Memory B cell (primary cell): ENCODE measurements at places on chromosomes 6 and 20.

DNA sequence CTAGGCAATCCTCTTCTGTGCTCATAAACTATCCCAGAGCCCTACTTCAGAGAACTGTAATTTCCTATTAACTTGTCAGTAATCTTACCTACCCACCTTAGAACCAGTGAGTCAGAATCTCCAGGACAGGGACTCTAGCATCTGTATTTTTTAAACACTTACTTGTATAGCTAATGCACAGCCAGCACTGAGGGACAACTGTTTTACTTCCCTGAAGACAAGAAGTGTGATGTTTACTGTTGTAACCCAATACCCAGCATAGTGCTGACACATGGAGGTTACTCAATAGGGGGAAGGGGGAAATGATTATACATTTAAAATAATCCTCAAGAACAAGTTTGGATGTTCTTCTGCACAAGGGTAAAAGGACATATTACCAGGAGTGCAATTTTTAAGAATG, 130.8 kb downstream of the BTBD9 start:
- DNase-seq = no peak

- no peak for DNase-seq
Observed at GRCh38 chr20:46799781-46800408, 90.4 kb downstream of the SLC2A10 start.

DNA sequence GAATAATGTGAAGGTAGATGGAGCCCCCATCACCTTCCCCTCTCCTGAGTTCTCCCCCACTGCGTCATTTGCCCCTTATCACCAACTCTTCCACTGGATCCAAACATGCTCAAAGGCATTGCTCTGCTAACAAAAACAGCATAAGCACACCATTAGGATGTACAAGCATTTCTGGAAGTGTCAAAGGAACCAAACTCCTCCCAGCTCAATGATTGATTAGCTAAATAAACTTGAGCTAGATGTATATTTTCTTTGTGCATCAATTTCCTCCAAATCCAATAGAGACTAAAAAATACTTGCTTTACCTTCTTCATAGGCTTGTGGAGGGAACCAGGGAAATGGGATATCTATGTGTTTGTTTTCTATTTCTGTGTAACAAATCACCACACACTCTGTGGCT, 248.4 kb upstream of the JARID2 start:
- no peak for DNase-seq

- no peak for DNase-seq
Observed at GRCh38 chr6:74925683-74926082, 280.2 kb downstream of the COL12A1 start.

DNA sequence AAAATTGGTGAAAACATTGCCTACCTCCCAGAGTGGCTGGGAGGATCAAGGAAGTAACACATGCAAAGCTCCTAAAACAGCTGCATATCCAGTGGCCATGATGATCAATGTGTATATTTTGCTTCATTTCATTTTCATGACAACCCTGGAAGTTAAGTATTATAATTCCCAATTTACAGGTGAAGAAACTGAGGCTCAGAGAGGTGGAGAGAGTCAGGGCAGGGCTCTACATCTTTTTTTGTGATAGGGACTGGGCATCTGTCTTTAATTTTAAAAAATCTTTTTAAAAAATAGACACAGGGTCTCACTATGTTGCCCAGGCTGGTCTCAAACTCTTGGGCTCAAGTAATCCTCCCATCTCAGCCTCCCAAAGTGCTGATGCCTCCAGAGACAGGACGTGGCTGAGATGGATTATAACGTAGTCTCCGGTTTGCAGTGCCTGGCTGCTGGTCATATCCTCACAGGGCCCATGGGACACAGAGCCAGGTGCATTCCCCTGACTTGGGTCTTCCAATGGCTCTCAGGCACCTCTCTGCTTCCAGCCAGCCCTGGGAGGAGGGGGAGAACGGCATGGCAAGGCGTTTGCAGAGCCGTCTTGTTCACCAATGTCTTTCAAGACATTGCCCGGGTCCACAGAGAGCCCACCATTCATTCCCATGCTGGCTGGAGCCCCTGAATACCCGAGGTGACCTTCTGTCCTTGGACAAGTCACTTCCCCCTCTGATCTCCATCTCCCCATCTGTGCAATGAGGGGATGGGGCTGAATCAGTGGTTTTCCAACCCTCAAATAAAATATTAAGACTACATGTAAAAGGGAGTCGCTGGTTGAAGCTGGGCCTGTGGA, 38.3 kb downstream of the HNF4A start:
- DNase-seq = no peak

DNA sequence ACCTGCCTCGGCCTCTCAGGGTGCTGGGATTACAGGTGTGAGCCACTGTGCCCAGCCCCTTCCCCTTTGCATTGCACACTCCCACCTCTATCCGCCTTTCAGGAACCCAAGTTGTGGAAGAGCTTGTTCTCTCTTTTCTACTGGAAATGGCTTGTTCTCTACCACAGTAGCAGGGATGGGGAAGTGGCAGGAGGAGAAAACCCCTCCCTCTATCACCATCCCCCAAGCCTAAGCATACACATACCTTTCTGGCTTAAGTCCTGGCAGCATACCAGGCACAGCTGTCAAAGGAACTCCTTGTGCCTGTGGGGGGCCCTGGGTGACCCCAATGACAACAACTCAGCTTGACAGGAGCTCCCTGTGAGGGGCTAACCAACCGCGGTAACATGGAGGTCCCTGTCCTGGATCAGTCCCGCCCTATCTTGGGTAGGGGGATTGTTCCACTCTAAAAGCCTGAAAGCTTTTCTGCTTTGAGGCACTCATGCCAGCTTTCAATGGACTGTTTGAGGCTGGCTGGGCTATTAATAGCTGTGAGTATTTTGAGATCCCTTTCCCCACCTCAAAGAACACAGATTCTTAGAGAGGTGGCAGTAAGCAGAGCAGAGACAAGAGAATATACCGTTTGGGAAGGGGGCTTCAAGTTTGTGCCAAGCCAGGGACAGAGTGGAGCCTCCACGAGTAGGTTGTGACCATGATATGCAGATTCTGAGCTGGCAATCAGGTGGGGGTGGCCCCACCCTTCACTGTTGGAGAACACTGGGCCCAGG, 2.3 kb downstream of the KLHDC3 start:
- no peak for DNase-seq

- DNase-seq = no peak
Observed at GRCh38 chr20:35117196-35117595, 24.6 kb upstream of the TRPC4AP start.

- DNase-seq = no peak
Observed at GRCh38 chr6:118468682-118469465, 79.2 kb upstream of the PLN start.

GRCh38 chr6:38105066-38105465, 285.5 kb downstream of the ZFAND3 start:
- no peak for DNase-seq

GRCh38 chr6:119346450-119346849, 3.1 kb downstream of the MAN1A1 start:
- no peak for DNase-seq

DNA sequence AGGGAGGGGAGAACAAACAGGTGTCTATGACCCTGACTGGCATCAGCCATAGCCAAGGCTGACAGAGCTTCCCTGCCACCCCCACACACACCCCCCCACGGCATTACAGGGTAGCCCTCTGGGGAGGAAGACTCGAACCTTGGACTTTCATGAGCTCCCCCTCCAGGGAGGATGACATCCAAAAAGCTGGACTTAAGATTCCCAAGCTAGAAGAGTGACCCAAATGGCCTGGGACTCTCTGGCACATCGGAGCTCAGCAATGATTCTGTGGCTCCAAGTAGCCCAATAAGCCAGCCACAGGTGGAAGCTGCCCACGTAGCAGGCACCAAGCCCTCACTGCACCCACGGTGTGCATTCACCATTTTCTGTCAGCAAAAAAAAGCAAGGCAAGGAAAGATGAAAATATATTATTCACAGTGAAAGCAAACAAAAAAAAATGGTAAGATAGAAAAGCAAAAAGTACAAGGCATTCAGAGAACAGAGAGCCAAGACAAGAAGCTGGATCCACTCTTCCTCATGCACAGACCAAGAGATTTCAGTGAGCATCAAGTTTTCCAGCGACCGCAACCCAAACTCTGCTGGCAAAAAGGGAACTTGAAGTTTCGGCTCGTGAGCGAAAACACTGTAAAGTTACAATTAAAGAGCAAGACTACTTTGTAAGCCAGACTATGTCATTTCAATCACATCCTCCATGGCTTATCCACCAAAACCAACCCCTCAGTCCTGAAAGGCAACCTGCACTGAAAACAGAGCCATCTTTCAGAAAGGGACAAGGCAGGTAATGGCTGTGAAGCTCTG, 10.9 kb downstream of the JAG1 start:
- no peak for DNase-seq

DNA sequence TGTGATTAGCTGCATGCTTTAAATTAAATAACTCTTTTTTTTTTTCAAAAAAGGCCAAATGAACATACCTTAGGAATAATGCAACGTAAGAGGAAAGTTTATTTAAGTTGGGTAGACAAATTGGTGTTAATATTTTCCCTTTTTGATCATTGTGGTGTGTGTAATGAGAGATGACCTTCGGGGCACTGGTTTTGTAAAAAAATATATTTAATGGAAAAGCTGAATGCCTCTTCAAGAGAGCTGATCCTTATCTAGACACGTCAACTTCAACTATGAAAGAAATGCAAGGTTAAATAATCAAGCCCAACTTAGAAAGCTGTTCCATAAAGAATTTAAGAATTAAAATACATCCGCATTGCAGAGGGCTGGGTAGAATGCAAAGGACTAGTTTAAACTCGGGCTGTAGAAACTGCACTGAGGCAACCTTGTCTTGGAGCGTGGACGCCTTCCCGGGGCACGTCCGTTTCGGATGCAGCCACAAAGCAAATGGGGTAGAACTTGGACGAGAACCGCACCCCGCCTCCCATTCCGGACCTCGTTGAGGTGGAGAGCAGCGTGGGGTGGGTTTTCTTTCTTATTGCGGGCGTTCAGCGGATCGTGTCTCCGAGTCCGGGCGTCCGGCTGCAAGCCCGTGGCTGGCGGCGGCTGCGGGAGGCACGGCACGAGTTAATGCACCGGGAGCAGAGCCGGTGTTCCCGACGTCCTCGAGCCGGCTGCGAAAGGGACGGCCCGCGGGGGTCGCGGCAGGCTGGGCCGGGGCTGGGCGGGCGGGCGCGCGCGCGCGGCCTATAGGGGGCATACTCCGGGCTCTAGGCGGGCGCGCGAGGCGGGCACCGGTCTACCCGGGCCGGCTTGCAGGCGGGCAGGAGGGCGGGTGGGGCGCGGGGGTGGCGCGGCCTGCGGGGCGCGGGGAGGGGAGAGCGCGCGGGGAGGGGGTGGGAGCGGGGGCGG, 1.9 kb downstream of the JARID2 start:
- peak; percentile 37 for DNase-seq

- DNase-seq = no peak
Observed at GRCh38 chr6:15512126-15512525, 150.7 kb downstream of the DTNBP1 start.

- no peak for DNase-seq
Observed at GRCh38 chr6:41055149-41055548, 2.1 kb downstream of the APOBEC2 start.

DNA sequence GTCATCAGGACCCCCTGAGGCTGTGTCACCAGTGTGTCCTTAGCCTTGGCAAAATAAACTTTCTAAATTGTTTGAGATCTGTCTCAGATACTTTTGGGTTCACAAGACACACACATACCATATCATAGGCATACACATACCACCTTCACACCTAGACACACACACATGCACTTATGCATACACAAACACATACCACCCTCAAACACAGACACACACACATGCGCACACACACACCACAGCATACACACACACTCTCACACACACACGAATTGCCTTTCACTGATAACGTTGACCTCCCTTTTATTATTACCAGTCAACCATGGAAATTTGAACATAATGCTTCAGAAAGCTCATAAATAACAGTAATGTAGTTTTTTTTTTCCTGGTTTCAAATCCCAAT, 108.6 kb upstream of the MYLIP start:
- no peak for DNase-seq

DNA sequence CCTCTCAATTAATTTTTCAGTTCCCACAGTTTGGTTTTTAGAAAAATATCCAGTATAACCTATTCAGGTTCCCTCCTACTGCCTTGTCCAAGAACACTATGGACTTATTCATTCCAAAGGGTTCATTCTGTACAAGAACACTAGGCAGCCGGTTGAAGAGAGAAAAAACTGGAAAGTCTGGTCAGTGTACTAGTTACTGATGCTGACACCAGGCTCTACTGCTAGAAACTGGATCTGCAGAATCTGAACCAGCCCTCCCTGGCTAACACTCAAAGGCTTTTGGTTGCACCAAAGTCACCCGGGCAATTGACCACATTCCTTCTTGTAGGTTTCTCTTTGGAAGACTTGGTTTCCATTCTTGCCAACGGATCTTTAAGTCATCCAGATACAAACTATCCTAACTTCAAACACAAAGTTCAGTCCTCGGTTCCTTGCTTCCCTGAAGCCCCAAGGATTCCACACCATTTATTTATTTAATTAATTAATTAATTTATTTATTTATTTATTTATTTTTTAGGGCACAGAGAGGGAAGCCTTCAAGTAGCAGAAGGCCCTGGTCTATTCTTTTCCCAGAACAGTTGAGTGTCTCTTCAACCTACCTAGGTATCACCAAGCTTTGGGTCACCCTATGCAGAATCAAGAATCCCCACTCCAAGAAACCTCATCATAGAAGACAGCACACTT, 268.1 kb downstream of the ADGB start:
- DNase-seq = no peak

DNA sequence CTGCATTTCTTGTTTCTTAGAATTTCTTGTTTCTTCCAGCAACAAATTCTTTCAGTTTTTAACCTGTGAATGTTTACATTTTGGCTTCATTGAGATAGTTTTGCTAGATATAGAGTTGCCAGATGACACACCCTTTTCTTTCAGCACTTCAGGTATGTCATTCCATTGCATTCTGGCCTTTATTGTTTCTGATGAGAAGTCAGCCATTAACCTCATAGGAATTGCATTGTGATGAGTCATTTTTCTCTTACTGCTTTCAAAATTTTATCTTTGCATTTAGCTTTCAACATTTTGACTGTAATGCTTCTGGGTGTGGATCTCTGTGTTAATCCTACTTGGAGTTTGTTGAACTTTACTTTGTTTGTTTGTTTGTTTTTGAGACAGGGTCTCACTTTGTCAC, 440.3 kb upstream of the HS3ST5 start:
- no peak for DNase-seq

DNA sequence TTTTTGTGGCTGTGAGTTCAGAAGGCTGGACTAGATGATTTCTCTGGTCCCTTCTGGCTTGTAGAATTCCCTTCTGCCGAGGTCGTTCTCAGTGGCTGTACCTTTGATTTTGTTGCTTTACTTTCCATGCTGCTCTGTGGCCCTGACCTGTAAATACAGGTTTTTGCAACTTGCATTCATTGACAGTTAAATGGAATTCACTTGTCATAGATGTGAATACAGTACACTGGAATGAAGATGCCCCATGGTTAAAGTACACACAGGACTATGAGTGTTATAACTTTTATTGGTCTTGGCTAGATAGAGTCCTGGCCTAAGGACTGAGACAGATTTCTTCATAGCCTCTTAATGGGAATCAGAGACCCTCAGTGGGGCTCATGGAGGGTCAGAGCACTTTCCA, 12.9 kb upstream of the EFCAB8 start:
- no peak for DNase-seq

GRCh38 chr20:57774111-57774880, 64.5 kb upstream of the PMEPA1 start:
- no peak for DNase-seq
